ENCODE measurements at places on chromosomes 5 and 9. TPM values are rescaled to one million over a fixed set of nuclear protein-coding genes. Genes with fewer than 3 reads are reported as not detected.

GRCh38 chr9:36357639-36358038, 42.4 kb downstream of the RNF38 start:
- DNase-seq: no peak

The CDH6 gene
- total RNA-seq: not detected

The SPAG8 gene
- 4.0 TPM for total RNA-seq

GRCh38 chr9:21933865-21934264, 60.3 kb downstream of the CDKN2A start:
- DNase-seq: no peak

DNA sequence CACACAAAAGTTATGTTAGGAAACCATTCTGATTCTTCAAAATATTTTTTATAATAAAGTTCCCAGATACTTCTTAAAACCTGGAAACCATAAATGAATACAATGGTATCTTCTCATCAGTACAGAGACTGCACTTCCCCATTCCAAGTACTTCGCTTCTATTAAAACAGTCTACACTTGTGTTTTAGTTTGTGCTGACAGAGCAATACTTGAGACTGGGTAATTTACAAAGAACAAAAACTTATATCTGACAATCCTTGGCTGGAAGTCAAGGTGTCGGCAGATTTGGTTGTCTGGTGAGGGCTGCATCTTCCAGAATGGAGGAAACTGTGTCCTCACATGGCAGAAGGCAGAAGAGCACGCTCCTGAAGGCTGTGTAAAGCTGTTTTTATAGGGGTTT, 70.1 kb downstream of the RFX3 start:
- DNase-seq: no peak

GRCh38 chr9:2879803-2880202, 35.9 kb upstream of the PUM3 start:
- no peak for DNase-seq

DNA sequence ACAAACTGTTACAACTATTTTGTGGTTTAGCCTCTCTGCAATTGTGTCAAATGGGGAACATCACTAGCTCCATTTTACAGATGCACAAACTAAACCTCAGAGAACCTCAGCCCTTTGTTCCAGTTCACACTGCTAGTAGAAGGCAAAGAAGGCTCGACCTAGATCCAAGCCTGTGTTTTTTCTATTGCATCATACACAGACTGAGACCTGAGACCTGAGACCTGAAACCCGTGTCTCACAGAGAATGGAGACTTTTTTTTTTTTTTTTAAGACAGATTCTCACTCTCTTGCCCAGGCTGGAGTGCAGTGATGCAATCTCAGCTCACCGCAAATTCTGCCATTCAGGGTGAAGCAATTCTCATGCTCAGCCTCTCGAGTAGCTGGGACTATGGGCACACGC, 120.8 kb downstream of the GALNT10 start:
- DNase-seq: no peak

DNA sequence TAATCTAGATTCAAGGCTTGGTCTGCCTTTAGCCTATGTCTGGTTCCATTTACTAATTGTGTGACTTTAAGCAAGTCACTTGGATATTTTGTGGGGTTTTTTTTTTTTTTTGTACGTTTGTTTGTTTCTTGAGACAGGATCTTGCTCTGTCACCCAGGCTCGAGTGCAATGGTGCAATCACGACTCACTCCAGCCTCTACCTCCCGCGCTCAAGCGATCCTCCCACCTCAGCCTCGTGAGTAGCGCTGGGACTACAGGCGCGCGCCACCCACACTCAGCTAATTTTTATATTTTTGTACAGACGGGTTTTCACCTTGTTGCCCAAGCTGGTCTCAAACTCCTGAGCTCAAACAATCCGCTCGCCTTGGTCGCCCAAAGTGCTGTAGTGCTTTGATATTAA, 1.1 kb upstream of the PFDN1 start:
- DNase-seq: no peak

The PGM5 gene
- total RNA-seq: not detected

GRCh38 chr9:98786750-98787510, 9.4 kb downstream of the ANKS6 start:
- no peak for DNase-seq

- no peak for DNase-seq
These were observed 149.6 kb downstream of the DROSHA start for GRCh38 chr5:31382051-31382878.

DNA sequence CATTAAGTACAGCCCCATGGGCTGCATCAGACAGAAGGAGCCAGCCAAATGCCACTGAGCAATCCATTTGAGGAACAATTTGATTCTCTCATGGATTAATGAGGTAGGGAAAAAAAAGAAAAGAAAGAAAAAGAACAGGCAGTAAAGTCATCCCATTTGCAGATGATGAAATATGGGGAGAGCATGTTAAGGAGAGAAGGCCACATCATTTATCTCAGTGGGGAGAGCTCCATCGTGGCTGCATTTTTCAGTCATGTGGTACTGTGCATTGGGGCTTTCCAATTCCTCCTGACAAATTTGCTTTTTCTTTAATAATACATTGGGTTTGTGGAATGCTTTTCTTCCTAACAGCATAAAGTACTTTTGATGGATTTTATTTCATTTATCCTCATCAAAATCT, 375.2 kb upstream of the TLE4 start:
- no peak for DNase-seq

The ITGA2 gene
- total RNA-seq: 0.05 TPM

The ATP6V0E1 gene
- 191 TPM for total RNA-seq

Data from activated B cell treated with CpG ODN at 0.5 μM for 24 hours (primary cell).